ENCODE measurements at places on chromosomes 4 and X.

- DNase-seq: no peak
Measured at GRCh38 chrX:137482136-137482535, 83.8 kb upstream of the ZIC3 start.

GRCh38 chrX:125436855-125437254 is 117.2 kb downstream of the TEX13C start:
- DNase-seq: peak; percentile 34

DNA sequence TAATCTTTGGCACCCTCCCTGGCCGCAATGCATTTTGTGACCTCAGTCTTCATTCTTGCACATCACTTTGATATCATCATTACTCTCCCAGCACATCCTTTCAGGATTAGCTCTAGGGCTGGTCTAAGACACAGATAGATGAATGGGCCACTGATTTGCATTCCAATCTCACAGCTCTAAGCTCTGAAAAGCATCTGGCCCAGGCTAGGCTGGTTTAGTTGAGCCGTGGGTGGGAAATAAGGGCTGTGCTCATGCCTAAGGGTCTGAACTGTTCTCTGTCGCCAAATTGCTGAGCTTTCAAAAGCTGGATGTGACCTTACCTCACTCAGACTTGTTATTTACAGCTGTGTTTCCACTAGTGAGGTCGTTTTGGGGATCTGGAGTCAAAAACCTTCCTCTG is 30.0 kb upstream of the SLC9A7 start:
- DNase-seq: no peak

DNA sequence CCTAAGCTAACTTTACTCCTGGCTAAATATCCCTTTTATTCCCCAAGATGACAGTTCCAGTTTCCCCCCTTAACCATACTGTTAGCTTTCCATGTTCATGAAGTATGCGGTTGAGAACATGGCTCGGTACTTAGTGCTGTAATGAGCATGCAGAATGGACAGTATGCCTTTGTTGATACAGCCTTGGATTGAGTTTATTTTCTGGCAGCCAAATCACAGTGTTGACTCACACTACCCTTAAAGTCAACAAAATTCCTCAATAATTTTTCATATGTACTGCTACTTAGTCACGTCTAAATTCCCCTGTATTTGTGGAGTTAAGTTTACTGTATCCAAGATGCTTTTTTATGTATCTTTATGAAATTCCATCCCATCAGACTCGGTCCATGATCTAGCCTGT is 1.4 kb upstream of the VEGFC start:
- peak; percentile 91 for DNase-seq

DNA sequence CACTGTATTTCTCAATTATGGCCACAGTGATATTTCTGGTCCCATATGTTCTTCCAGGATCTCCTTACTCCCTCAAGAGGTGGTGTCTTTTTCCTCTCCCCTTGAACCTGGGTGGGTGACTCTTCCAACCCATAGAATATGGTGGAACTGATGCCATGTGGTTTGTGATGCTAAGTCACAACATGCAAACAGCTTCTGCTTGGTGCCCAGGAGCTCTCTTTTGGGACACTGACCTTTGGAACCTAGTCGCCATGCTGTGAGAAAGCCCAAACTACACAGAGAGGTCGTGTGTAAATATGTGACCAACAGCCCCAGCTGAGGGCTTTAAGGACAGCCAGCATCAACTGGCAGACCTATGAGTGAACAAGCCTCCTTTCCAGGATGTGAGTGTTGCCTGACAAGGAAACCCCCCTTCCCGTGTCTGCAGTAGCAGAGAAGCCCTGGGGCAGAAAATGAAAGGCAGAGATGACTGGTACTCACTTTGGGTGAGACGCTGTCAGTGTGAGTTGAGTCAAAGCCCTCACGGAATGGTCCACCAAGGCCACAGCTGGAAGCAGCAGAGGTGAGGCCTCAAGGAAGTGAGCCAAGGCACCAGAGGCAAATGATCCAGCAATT is 223.4 kb downstream of the BCOR start:
- peak; percentile 77 for DNase-seq

- DNase-seq: peak; percentile 68
Measured at GRCh38 chr4:149426461-149426860, 389.2 kb downstream of the IQCM start.

Data from epithelial cell of esophagus (primary cell).